ENCODE measurements at places on chromosomes 1 and 21. TPM values are rescaled to one million over a fixed set of nuclear protein-coding genes. Genes with fewer than 3 reads are reported as not detected.

The TSPEAR gene
- total RNA-seq, result not detected

GRCh38 chr1:222243902-222244301 lies 304.0 kb downstream of the HHIPL2 start:
- no peak overlapping the region for H3K27ac ChIP-seq
- no peaks in the 10 kb centered on the region for H3K27me3 ChIP-seq
- no peak overlapping the region for H3K4me3 ChIP-seq
- H3K4me1 ChIP-seq, result no peaks in the 10 kb centered on the region

DNA sequence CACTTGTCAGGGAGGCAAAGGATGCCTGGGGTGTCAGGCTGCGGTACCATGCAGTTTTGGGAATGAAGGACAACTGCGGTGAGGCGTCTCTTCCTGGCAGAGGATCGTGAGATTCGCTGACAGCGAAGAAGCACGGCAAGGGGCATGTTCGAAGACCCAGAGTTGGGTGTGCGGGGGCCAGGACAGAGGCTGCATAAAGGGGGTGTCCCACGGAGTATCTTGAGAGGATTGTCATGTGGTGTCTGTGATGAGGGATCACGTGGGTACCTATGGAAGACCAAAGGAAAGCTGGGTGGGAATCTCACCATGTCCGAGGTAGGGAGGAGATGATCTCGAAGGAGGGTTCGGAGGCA lies 372 bp downstream of the SLC25A44 start:
- peaks cover 25% of the 10 kb centered on the region for H3K36me3 ChIP-seq
- H3K27ac ChIP-seq, result peak overlapping the region; percentile 86
- H3K4me1 ChIP-seq, result peaks cover 47% of the 10 kb centered on the region
- H3K27me3 ChIP-seq, result no peaks in the 10 kb centered on the region
- peak overlapping the region; percentile 91 for H3K4me3 ChIP-seq

The SPRR3 gene
- not detected for total RNA-seq

The COG2 gene
- 30.0 TPM for total RNA-seq

DNA sequence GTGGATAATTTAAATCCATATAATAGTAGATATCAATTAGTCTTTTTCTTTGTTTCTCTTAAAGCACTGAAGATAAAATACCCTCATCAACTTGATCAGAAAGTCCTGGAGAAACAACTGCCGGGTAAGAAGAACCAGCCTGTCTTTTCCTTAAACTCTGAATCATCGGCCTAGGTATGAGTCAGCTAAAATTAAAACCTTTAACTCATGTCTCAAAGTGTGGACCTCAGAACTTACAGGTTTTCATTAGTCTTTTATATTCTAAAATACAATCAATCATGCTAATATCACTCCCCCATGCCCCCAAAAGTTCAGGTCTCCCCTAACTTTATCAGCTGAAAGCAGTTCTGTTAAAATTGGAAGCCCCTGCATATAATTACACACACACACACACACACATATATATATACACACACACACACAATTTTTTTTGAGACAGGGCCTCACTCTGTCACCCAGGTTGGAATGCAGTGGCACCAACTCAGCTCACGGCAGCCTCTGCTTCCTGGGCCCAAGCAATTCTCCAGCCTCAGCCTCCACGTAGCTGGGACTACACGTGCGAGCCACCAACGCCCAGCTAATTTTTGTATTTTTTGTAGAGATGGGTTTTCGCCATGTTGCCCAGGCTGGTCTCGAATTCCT lies 61.3 kb downstream of the B3GALNT2 start:
- no peak for DNase-seq
- no peak overlapping the region for H3K4me3 ChIP-seq
- no peaks in the 10 kb centered on the region for H3K4me1 ChIP-seq
- H3K36me3 ChIP-seq, result peaks cover 10% of the 10 kb centered on the region
- no peak overlapping the region for H3K27ac ChIP-seq

DNA sequence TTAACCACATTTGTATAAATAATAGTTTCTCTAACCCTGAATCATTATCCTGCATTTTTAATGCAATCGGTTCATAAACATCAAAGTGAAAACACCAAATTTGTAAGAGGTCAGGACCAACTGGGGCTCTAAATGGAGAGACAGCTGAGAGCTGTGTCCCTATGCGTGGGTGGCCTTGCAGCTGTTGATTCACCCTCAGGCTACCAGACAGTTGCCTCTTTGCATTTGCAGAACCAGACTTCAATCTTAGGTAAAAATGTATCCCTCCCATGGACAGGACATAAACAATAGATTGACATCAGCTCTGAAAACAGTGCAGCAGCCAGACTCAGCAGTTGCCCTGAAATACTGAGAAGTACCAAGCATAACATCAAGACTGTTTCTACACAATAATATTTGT lies 8.8 kb upstream of the TGFB2 start:
- no peaks in the 10 kb centered on the region for H3K27me3 ChIP-seq
- H3K36me3 ChIP-seq, result no peaks in the 10 kb centered on the region
- no peak overlapping the region for H3K27ac ChIP-seq
- H3K4me3 ChIP-seq, result no peak overlapping the region

GRCh38 chr1:65964123-65964522 lies 171.4 kb downstream of the PDE4B start:
- peaks cover 6% of the 10 kb centered on the region for H3K27me3 ChIP-seq
- DNase-seq, result no peak
- no peak overlapping the region for H3K27ac ChIP-seq
- H3K4me3 ChIP-seq, result no peak overlapping the region
- peaks cover 2% of the 10 kb centered on the region for H3K4me1 ChIP-seq

The INKA2 gene
- total RNA-seq, result 1.6 TPM

DNA sequence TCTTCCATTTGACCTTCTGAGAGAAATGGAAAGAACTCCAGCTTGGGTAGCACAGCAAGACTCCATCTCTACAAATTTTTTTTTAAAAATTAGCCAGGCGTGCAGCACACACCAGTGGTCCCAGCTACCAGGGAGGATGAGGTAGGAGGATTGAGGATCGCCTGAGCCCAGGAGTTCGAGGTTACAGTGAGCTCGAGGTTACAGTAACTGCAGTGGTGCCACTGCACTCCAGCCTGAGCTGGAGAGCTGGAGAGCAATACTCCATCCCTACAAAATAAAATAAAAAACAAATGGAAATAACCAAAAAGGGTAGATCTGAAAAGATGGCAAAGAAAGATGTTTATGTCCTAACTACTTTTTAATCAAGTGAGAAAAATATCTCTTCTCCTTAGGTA lies 14.5 kb downstream of the POGZ start:
- H3K4me1 ChIP-seq, result peaks cover 19% of the 10 kb centered on the region
- DNase-seq, result no peak
- no peaks in the 10 kb centered on the region for H3K27me3 ChIP-seq
- peaks cover 6% of the 10 kb centered on the region for H3K36me3 ChIP-seq

GRCh38 chr1:247113733-247114271 lies 9.6 kb upstream of the ZNF669 start:
- no peak overlapping the region for H3K4me3 ChIP-seq
- H3K27me3 ChIP-seq, result peaks cover 36% of the 10 kb centered on the region
- no peak for DNase-seq
- H3K27ac ChIP-seq, result no peak overlapping the region

DNA sequence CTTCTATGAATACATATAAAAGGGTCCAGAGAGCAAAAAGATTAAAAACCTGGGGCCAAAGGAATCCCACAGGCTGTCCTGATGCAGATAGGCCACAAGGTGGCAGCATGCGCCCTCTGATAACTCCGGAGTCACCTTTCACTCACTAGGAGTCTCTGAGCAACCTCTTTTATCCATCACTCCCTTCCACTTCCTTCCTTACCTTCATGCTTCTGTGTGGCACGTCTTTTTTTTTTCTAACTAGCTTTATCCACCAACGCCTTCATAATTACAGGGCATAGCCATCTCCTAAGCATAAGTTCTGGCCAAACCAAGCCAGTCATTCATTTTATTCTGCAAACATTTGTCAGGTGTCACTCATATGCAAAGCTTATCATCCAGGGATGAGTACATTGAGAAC lies 3.9 kb upstream of the PGLYRP4 start:
- no peak overlapping the region for H3K4me3 ChIP-seq
- peaks cover 9% of the 10 kb centered on the region for H3K27me3 ChIP-seq
- peak; percentile 68 for DNase-seq
- no peaks in the 10 kb centered on the region for H3K36me3 ChIP-seq
- no peak overlapping the region for H3K27ac ChIP-seq

DNA sequence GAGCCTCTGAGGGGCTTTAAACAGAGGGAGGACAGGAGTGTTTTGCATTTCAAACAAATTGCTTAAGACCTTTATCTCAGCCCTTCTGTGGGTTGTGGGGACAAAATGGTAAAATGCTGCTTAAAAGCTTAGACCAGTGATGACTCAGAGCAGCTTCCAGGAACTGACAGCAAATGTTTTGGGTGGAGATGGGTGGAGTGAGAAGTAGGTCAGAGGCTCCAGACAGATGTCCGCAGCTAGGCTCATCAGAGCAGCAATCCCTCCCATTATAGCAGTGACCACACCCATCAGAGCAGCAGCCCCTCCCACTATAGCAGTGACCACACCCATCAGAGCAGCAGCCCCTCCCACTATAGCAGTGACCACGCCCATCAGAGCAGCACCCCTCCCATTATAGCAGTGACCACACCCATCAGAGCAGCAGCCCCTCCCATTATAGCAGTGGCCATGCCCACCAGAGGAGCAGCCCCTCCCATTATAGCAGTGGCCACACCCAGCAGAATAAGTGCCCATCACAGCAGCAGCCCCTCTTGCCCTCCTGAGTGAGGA lies 532.2 kb downstream of the MATN1 start:
- no peak overlapping the region for H3K27ac ChIP-seq
- H3K4me3 ChIP-seq, result no peak overlapping the region
- no peaks in the 10 kb centered on the region for H3K36me3 ChIP-seq
- peaks cover 2% of the 10 kb centered on the region for H3K27me3 ChIP-seq
- peaks cover 7% of the 10 kb centered on the region for H3K4me1 ChIP-seq

Data from activated naive CD8-positive, alpha-beta T cell treated with anti-CD3 and anti-CD28 coated beads, Interleukin-2, amount 10 ng/mL, durations not matched to agents 7 days and 5 days (primary cell).